ENCODE measurements at places on chromosomes 7 and 10.

GRCh38 chr10:77909749-77910375, 16.7 kb downstream of the DLG5 start:
- peak; percentile 90 for DNase-seq

DNA sequence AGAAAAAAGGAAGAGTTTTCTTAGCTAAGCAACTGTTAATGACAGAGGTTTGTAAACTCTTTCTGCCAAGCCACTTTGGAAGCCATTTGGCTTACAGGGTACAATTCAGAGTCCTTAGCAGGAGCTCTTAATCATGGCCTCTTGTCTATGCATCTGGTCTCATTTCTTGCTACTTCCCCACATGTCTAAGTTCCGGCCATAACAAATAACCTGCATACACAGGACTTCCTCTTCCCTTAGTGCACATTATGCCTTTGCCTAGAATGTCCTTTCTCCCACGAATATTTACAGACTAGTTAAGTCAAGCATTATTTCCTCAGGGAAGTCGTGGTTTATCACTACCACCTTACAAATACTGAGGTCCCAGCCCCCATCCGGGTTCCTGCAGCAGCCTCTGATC, 8.6 kb upstream of the UPF2 start:
- DNase-seq = no peak

DNA sequence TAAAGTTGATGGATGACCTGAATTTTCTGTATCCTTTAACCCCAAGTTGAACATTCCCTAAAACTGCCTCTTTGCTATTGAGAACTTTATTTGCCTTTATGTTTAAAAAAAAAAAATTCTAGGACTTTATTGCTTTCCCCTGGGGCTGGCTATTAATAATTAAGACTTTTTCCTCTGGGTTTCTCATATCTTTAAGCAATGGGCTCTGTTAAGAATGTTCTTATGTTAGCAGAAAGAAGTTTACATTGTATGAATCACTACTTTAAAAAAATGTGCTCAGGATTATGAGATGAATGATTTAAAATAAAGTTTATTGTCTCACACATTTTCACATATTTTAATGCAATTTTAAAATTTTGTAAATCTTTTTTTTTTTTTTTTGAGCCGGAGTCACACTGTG, 19.5 kb downstream of the TAX1BP1 start:
- no peak for DNase-seq

- DNase-seq = no peak
These were observed 285.7 kb downstream of the FGFR2 start for GRCh38 chr10:121312587-121312986.

DNA sequence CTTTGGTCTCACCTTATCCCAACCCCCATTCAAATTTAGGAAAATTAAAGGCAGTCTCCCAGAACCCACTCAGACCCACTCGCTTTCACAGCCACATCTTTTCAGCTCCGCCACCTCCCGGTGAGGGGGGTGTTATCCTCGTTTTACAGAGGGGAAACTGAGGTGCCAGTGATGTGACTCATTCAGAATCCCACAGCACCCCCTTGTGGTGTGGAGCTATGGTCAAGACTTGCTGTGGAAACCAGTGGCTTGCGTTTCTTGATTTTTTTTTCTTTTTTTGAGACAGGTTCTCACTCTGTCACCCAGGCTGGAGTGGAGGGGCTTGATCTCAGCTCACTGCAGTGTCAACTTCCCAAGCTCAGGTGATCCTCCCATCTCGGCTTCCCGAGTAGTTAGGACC, 27.6 kb downstream of the SLC35G1 start:
- DNase-seq = peak; percentile 30

DNA sequence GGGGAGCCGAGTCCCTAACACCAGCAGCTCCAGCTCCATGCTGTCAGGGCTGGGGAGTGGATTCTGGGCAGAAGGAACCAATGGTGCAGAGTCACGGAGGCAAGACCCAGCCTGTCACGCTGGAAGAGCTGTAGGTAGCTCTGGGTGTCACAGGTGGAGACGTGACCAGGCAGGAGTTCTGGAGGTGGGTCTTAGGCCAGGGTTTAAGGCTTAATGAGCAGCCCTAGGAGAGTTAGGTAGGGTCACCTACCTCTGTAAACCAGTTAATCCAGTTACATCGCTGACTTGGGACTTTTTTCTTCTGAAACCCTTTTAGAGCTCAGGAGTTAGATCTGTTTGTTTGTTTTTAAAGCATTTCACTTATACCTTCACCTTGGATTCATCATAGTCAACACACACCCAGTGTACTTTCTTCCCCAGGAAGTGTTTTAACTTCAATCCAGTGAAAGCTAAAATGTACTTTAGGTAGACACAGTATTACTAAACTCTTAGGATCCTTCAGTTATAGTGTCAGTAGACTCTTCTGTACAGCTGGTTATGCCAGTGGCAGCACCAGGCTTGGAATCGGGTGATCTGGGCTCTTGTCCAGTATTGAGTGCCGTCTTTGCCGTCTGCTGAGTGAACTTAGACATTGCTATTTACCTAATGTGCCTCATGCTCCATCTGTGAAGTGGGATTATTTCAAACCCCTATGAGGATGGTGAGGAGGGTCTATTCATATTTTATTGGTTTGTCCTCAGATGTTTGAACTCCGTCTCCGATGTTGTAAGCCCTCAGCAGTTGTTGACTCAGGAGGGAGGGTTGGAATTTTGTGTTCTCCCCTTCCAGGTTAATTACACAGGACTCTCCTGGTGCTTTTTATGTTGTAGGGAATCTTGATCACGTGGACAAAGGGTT, 31.0 kb downstream of the TACR2 start:
- DNase-seq = no peak

DNA sequence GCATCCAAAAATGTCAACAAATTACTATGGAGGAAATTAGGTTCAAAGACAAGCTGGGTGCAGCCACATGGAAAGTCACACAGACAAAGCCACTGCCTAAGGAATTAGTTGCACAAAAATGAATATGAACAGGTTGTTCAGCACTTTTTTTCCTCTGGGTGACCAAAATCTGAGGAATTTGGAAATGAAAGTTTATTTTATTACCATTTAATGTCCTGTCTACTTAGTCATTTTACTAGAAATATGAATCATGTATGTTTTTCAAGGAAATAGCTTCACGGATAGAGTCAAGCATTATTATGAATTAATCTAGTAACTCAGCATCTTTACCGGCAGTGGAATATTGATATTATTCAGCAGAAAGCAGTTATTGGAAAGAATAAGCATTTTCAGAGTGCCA, 106.3 kb downstream of the ANK3 start:
- DNase-seq = no peak

DNA sequence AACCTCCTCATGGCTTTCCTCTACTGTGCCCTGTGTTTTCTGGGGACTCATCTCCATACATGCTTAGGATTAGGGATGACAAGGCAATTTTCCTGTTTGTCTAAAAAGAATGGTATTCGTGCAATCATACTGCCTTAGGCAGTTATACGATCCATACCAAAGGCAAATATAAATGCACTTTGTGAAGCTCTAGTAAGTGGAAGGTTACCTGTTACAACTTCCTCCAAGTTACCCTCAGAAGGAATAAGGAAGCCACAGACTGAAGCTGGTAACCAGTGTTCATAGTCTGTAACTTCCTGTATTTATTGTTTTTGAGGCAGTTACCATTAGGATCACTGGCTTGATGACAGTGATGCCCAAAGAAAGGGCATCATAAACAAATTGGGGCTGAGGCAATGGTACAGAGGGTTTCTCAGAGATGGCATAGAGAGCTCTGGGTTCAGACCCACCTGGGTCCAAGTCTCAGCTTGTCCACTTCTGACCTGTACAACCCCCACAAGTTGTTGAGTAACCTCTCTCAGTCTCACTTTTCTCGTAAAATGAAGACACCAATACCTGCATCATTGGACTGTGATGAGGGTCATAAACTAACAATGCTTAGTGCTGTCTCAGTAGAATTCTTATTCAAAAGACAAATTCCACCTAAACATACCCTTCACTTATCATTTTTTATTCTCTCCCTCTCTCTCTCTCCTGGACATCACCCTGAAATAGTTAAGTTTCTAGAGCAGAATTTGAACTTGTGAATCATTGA, 138.2 kb downstream of the ELMO1 start:
- no peak for DNase-seq

- DNase-seq = no peak
These were observed 2.5 kb upstream of the WDR91 start for GRCh38 chr7:135213831-135214230.

- DNase-seq = no peak
These were observed 226.6 kb upstream of the BMPER start for GRCh38 chr7:33678569-33679335.
